ENCODE measurements at places on chromosomes 16 and 17. TPM values are rescaled to one million over a fixed set of nuclear protein-coding genes. Genes with fewer than 3 reads are reported as not detected.

DNA sequence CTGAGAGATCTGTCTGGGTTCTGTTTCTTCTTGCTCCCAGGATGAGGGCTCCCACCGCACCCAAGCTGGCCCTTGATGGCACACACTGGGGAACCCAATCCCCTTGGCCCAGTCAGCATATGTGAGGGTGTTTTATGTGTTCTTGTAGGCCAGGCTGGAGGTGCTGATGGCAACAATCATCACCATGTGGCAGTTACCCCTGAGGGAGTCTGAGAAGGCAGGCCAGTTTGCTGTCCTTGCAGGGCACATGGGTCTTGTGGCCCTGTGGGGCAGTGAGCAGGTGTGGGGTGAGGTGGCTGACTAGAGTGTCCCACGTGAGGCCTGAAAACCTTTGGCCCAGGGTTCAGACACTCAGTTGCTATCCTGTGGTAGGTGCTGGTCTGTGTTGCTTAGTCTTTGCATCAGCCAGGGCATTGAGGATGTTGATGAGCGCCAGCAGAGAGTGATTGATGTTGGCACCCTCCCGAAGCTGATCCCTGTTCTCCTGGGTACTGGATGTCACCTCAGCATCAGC lies 2183.0 kb downstream of the TP53TG3F start:
- H3K36me3 ChIP-seq, result no peaks in the 10 kb centered on the region
- H3K4me3 ChIP-seq, result no peak overlapping the region
- H3K27me3 ChIP-seq, result no peaks in the 10 kb centered on the region
- no peak overlapping the region for H3K27ac ChIP-seq
- no peaks in the 10 kb centered on the region for H3K4me1 ChIP-seq

- H3K36me3 ChIP-seq, result no peaks in the 10 kb centered on the region
- H3K27me3 ChIP-seq, result no peaks in the 10 kb centered on the region
- no peak for DNase-seq
- no peak overlapping the region for H3K27ac ChIP-seq
- peaks cover 13% of the 10 kb centered on the region for H3K4me1 ChIP-seq
Observed at GRCh38 chr17:69506489-69506888, 92.0 kb downstream of the MAP2K6 start.

DNA sequence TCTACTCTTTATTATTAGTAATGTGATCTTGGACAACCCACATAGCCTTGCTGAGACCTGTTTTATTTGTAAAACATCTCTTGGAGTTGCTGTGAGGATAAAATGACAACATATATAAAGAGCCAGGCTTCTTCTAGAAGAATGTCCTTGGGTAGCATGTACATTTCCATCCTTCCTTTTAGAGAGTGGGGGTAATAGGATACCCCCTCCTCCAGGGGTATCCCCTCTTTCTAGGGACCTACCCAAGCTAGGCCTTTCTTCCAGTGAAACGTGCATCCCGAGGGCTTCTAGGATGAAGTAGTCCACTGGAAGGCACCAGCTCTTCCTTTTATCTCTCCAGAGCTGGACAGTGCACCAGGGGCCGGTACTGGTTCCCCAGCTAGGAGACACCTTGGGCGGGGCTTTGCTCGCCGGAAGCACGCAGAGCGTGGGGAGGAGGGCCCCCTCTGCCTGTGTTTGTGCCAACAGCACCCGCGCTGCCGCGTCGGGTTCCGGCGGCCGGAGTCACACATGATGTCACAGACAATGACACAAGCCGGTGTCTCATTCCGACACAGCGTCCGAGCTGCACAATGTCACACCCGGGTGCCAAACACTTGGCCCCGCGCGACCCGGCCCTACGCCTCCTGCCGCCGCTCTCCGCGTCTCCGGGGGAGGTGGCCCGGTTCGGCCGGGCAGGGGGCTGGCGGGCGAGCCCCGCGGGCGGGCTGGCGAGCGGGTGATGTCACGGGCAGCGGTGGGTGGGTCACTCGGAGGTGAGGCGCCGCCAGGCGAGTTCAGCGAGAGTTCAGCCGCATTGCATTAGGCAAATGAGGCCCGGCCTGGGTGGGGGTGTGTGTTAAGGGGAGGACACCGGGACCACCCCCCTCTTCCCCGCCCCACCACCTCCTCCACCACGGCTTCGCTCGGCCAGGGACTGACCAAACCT lies 23.4 kb downstream of the GJD3 start:
- no peaks in the 10 kb centered on the region for H3K36me3 ChIP-seq
- no peaks in the 10 kb centered on the region for H3K27me3 ChIP-seq
- H3K4me1 ChIP-seq, result peaks cover 87% of the 10 kb centered on the region
- peak; percentile 97 for DNase-seq
- peak overlapping the region; percentile 97 for H3K4me3 ChIP-seq

- H3K4me1 ChIP-seq, result no peaks in the 10 kb centered on the region
- no peak for DNase-seq
- no peak overlapping the region for H3K4me3 ChIP-seq
- no peak overlapping the region for H3K27ac ChIP-seq
- H3K27me3 ChIP-seq, result no peaks in the 10 kb centered on the region
Observed at GRCh38 chr17:5695480-5695879, 111.2 kb upstream of the NLRP1 start.

DNA sequence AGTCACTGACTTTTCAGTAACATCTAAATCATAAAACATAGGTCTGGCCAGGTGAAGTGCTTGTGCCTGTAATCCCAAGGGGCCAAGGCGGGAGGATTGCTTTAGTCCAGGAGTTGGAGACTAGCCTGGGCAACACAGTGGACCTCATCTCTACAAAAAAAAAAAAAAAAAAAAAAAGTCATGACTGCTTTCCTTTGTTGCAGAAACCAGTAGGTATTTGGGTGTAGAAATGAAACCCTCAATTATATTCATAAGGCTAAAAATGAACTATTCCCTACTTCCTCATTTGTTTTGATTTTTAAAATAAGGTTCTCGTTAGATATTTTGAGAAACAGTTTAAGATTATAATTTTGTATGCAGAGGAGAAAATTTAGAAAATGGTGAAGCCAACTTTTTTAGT lies 26.0 kb downstream of the PITPNC1 start:
- no peak for DNase-seq
- H3K4me1 ChIP-seq, result peaks cover 9% of the 10 kb centered on the region
- no peak overlapping the region for H3K4me3 ChIP-seq
- H3K27ac ChIP-seq, result no peak overlapping the region
- no peaks in the 10 kb centered on the region for H3K36me3 ChIP-seq

The PITPNM3 gene
- total RNA-seq, result 93.2 TPM

The KRT39 gene
- not detected for total RNA-seq
